IMR-90 (cell line): ENCODE measurements at places on chromosomes 1 and 21.

- DNase-seq = no peak
Observed at GRCh38 chr1:243440406-243440805, 184.6 kb downstream of the SDCCAG8 start.

GRCh38 chr1:34292472-34292871, 115.8 kb downstream of the C1orf94 start:
- no peak for DNase-seq

DNA sequence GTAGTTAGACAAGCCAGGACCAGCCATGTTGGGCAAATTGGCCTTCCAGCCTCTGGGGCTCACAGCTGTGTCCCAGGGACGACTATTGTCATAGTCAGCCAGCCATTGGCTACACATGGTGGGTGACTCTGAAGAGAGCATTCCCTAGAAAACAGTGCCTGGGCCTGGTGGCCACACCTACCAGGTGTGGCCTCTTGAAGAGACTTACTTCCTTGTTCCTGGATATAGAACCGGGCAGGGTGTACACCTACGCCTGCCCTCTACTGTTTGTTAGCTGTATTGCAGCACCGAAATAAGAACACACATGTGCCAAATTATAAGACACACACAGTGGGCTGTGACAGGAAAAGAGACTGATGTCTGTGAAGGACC, 134.6 kb upstream of the ARHGEF16 start:
- DNase-seq = peak; percentile 49

GRCh38 chr1:167553136-167554027, at the start of gene CREG1:
Gene CREG1 (minus strand): TSS chr1:167553762.
- DNase-seq = peak; percentile 78

DNA sequence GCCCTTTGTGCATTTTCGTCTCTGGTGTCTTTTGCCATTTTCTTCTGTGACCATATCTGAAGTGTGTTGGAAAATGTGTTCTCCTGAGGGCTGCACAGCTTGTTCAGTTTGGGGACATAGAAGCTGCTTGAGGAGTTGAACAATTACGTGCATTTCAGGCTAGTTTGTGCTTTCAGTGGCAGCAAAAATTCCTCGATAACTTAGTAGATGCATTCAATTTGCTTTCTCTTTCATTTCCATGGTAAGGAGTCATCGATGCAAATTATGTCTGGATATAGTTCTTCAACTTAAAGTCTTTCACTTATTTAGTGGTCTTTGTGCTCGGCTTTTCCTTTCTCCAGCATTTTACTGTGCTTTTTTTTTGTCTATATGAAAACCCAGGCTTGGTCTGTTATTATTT, 441.5 kb downstream of the PLA2G4A start:
- DNase-seq = no peak
